ENCODE measurements at places on chromosomes 6 and 20.

DNA sequence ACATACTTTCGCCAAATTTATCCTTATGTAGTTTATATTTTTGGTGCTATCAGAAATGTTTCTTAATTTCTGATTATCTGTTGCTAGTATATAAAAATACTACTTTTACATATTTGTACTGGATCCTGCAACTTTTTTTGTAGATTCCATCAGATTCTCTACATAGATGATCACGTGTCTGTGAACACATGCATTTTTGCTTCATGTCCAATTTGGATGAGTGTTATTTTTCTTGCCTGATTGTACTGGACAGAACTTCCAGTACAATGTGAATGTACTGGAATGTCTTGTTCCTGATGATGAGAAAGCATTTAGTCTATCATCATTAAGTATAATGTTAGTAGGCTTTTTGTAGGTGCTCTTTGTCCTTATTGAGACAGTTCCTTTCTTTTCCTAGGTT lies 25.0 kb upstream of the SSR1 start:
- DNase-seq = no peak

DNA sequence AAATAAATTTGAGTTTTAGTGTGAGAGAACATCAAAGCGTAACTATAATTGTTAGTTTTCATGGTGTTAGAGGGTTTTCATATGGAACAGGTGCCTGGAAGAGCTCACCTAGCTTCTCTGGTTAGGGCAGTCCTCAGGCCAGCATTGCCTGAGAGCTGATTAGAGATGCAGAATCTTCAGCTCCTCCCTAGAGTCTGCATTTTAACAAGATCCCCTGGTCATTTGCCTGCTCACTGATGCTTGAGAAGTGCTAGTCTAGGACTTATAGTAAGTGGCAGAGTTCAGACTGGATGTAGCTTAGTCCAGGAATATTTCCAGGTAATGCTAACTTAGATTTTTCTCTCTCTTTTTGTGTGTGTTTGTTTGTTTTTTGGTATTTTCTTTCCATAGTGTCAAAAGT lies 21.7 kb upstream of the SMIM26 start:
- no peak for DNase-seq

DNA sequence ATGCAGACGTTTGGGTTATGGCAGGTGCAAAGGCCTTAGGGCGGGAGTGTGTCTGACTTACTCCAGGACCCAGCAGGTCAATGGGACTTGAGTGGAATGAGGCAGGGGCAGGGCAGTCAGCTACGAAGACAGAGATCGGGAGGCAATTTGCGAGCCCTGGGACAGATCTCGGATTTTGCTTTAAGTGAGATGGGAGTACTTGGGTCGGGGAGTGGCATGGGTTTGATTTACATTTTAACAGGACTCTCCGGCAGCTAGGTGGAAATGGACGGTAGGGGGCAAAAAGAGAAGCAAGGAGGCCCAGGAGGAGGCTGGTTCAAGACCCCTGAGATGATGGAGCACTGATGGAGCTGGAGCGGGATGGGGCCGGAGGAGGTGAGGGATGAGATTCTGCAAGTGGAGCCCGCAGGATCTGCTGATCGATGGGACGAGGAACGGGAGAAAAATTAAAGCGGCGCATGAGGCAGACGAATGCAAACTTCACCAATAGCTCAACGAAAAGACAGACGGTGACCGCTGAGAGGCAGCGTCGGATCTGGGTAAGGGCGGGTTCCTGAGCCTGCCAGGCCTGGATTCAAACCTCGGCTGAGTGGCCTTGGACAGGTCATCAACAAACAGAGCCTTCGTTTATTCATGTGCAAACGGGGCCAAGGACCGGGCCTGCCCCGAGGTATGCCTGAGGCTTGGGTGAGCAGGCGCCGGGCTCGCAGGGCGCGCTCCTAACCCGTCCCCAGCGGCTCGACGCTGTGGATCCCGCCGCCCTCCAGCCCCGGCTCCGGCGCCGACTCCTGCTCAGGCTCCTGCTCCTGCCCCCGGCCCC lies 756 bp upstream of the RBCK1 start:
- peak; percentile 60 for DNase-seq

GRCh38 chr20:50992733-50993457 lies 30.0 kb downstream of the KCNG1 start:
- no peak for DNase-seq

DNA sequence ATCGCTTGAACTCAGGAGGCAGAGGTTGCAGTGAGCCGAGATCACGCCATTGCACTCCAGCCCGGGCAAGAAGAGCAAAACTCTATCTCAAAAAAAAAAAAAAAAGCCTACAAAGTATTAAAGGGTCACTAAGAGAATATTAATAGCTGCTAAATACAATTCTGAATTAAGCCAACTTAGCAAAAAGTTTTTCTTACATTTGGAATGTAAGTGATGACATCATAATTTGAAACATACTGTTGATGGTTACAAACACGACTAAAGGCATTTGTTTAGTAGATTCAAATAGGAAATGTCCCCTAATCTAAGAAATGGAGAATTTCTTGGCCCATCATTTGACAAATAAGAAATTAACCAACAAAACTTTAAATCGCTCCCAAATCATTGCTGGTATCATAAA lies 282.8 kb downstream of the RNGTT start:
- no peak for DNase-seq

DNA sequence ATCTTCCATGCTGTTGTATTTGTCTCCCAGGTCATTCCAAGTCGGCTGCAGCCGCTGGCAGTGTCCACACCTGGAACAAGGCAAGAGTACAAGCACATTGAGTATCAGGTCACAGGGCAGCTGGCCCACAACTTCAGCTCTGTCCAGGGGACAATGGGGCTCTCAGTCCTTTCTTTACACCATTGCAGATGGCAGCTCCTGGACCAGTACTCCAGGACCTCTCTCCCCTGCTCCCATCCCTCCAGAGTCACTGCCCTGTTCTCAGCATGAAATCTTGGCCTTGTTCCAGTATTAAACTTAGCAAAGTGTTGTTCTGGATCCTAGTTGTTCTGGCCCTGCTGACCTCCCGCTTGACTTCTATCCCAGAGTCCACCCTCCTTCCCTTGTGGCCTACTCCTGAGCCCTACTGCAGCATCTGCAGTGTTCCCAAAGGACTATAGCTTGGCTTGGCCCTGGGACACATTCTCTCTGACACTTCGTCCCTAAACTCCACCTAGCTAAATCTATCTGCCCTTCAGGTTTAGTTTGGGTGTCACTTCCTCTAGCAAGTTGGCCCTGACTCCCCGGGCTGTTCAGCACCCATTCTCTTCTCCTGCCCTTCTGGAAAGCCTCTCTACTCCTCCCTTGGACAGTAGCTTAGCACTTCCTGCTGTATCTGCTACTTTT lies 5.8 kb downstream of the TXNDC5 start:
- no peak for DNase-seq

- DNase-seq = no peak
Observed at GRCh38 chr6:144062786-144063185, 32.6 kb downstream of the SF3B5 start.

DNA sequence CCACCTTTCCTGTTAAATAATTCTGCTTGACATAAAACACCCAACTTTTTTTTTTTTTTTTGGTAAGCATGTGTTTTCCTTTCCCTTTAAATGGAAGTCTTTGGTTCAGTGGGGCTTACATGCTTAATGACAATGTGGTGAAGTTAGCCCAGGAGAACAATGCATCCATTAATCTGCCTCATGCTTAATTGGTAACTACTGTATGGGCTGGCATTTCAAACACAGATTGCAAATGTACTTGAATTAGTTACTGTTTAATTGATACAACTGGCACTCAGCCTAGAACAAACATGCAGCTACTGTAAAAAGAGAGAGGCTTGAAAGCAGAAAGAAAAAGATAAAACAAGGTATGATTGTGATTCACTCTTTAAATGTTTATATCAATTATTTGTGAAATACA lies 483.6 kb upstream of the NOX3 start:
- no peak for DNase-seq

DNA sequence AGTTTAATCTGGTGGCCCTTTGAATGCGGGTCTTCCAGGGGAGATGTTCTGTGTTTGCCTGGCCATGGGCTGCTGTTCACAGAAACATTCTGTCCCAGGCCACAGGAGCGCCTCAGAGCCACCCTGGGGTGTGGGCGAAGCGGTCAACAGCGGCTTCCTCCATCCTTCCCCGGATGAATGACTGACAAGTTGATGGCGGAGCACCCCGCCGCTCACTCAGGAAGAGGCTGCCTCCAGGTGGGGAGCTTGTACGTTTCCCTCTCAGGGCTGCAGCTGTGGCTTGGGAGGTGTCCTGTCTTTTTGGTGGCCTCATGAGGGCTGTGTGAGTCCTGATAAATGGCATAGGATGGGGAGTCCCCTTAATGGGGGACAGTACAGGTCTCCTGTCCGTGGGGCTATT lies 178.4 kb downstream of the NRN1 start:
- DNase-seq = no peak

GRCh38 chr20:18683839-18684238 lies 96.0 kb downstream of the DTD1 start:
- DNase-seq = no peak

DNA sequence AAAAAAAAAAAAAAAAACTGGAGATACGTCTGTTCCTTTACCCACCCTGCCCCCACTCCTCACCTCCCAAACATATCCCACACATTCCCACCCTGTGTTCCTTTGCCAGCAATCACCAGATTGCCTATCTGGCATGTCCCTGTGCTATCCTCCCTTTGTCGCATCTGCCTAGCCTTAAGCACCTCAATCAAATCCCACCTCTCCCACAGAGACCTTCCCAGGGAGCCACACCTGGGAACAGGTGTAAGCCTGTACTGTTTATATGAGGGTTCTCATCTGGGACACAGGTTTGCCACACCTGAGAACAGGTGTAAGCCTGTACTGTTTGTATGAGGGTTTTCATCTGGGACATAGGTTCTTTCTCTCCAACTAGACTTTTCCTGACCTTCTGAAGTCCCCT lies 16.7 kb downstream of the WFDC3 start:
- DNase-seq = no peak

DNA sequence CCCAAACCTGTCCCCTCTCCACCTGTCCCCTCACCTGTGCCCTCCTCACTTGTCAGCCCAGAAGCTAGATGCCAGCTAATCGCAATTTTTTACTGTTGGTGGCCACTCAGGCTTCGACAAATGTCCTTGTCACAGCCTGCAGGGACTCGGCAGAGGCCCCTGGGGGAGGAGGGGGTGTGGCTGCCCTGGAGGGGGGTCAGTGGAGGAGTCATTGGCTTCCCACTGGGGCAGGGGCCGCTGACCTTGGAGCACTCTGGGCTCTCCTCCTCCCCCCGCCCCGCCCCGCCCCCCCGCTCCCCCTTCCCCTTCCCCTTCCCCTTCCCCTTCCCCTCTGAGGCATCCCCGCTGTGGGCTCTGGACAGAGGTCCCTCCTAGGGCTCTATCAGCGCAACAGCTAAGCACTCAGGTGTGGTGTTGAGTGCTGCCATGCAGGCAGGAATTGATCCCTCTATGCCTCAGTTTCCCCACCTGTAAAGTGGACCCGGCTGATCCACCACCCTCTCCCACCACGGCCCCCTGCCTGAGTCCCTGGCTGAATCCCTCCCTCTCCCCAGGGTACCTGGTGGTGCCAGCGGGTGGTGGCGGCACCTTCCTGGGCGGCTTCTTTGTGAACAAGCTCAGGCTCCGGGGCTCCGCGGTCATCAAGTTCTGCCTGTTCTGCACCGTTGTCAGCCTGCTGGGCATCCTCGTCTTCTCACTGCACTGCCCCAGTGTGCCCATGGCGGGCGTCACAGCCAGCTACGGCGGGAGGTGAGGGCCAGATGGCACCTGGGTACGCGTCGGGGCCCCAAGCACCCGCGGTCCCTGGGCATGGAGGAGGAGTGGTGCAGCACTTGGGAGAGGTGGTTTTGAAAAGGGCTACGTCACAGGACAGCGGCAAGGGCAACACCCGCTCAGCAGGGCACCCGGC lies 23.8 kb downstream of the SLCO4A1 start:
- no peak for DNase-seq

DNA sequence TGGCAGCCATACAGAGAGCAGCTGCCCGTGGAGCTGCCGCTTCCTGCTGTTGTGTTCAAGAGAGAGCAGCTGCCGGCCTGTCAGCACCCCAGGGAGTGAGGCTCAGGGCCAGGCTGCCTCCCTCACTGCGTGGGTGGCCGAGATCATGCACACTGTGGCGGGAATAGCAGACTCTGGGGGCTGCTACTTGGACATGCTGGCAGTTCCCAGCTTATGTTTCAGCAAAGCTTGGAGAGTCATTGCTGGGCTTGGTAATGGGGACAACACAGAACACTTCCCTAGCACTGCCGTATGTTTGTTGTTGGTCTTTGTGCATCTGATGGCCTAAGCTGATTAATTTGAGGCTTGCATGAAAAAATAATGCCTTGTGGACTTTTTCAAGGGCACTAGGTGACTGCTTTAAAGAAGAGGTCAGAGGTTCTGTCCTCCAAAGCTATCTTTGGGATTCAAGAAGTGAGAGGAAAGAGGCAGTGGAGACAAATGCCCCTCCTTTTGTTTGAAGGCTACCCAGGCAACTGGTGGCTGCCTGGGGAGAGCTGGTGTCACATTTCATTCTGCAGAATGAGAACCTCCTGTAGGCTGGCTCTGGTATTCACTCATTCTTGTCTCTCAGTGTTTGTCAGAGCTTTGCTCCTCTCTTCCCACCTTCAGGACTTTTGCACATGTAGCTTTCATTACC lies 18.8 kb downstream of the MRAP2 start:
- DNase-seq = no peak

Measured in activated CD4-positive, alpha-beta T cell treated with anti-CD3 and anti-CD28 coated beads, Interleukin-2, amount 50 U/mL, for 4 hours (primary cell).